ENCODE measurements at places on chromosomes 2 and 18. TPM values are rescaled to one million over a fixed set of nuclear protein-coding genes. Genes with fewer than 3 reads are reported as not detected.
A peak's percentile ranks its signal among the peaks of the same experiment; 100 is the strongest.

DNA sequence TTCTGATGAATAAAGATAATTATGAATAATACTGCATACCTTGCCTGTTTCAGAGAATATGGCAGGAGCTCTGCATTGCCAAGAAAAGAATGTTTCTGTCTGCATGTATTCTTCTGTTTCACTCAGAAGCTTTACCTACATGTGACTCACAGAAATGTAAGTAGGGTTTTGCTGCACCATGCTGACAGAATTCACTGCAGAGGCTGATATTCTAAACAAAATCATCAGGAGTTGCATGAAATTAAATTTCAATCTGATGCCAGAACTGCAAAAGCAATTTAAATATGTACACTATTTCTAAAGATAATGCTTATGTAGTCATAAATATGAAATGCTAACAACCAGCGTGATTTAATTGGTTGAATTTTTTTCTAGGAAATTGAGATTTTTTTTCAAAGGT, 332.8 kb upstream of the FSHR start:
- DNase-seq = no peak

DNA sequence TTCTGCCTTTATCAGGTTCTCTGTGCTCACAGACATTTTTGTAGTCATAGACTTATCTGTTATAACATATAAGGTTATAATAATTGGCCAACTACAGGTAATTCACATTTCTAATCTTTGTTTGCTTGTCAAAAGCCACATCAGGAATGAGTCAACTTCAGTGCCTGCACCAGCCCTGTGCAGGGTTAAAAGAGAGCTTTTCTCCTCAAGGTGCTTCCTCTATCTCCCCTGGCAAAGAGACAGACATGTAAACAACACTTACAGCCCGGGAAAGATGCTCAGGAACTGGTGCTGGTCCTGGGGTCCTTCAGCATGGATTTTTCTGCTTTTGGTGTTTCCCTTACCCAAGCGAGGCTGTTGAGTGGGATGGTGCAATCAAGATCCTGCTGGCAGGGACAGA, 7.7 kb upstream of the EHD3 start:
- no peak for DNase-seq

- no peak for DNase-seq
These were observed 22.5 kb upstream of the CDKL4 start for GRCh38 chr2:39266139-39266805.

GRCh38 chr2:138280999-138281695, 220.4 kb upstream of the SPOPL start:
- no peak for DNase-seq

DNA sequence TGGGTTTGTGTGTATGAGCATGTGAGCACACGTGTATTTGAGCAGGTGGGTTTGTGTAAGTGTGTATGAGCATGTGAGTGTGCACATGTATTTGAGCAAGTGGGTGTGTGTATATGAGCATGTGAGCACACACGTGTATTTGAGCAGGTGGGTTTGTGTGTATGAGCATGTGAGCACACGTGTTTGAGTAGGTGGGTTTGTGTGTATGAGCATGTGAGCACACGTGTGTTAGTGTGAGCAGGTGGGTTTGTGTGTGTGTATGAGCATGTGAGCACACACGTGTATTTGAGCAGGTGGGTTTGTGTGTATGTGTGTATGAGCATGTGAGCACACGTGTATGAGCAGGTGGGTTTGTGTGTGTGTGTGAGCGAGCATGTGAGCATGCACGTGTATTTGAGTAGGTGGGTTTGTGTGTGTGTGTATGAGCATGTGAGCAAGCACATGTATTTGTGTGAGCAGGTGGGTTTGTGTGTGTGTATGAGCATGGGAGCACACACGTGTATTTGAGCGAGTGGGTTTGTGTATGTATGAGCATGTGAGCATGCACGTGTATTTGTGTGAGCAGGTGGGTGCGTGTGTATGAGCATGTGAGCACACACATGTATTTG, 169.7 kb downstream of the TWIST2 start:
- no peak for DNase-seq

GRCh38 chr2:72104821-72105588, 42.7 kb downstream of the CYP26B1 start:
- peak; percentile 19 for DNase-seq

- no peak for DNase-seq
These were observed 94.7 kb downstream of the BIN1 start for GRCh38 chr2:127012215-127012614.

DNA sequence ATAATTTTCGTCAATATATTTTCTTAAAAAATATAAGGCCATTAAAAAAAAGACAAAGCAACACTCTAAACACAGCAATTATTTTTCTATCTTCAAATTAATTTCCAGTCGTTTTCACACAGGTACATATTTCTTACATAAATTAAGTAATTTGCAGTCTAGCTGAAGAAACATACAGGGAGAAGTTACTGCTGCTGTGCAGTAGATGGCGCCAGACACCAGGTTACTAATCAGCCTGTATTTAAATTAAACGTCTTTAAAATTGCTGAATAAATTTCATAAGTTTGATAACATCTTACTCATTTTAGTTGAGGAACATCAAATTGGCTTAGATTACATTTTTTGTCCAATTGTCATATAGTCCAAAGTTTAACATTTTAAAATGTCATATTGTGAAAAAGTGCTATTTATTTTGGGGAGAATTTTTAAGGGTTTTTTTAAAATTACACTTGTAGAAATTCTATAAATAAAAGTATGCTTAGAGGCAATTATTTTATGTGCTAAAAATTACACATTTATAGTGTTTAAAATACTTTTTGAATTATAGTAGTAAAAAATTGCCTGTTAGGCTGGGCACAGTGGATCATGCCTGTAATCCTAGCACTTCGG, 88.4 kb downstream of the PMAIP1 start:
- DNase-seq = no peak

- DNase-seq = no peak
These were observed 9.6 kb upstream of the LRP1B start for GRCh38 chr2:142140434-142140845.

The LYG2 gene
- not detected for total RNA-seq

The CIB4 gene
- total RNA-seq = not detected

The MC5R gene
- not detected for total RNA-seq

The DSG2 gene
- 13.9 TPM for total RNA-seq
